Renal cortex interstitium (tissue), 15 donors: ENCODE measurements at places on chromosomes 1 and 21.

- DNase-seq = no peak
Measured at GRCh38 chr21:45162115-45162514, 87.7 kb downstream of the ADARB1 start.

- no peak for DNase-seq
Measured at GRCh38 chr21:43204638-43205037, 35.8 kb downstream of the CRYAA start.

DNA sequence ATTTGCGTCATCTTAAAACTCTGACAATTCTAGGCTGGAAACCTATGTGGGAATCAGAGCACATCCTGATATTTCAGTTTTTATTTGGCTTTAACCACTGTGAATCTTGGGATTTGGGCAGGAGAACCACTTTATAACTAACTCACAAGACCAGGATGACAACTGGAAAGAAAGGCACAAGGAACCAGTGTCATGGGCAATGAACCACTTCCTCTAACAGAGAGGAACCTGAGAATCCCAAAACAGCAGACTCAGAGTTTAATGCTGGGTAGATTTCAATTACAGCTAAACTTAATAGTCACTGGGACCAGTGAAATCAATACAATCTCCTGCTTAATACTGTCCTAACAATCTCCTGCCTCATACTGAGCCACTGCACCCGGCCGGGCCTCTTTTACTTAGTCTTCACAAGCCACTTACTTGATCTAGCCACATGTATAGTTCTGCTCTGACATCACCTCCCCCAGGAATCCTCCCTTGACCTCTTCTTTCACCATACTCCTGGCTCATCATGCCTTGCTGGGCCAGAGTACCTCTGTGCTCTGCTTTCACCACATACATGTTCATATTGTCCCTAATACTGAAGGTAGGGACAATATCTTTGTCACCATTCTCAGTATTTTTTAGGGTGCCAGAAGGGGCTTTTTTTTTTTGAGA is 20.2 kb upstream of the SLFNL1 start:
- no peak for DNase-seq

GRCh38 chr1:79441238-79441637 is 434.7 kb upstream of the ADGRL4 start:
- DNase-seq = no peak

DNA sequence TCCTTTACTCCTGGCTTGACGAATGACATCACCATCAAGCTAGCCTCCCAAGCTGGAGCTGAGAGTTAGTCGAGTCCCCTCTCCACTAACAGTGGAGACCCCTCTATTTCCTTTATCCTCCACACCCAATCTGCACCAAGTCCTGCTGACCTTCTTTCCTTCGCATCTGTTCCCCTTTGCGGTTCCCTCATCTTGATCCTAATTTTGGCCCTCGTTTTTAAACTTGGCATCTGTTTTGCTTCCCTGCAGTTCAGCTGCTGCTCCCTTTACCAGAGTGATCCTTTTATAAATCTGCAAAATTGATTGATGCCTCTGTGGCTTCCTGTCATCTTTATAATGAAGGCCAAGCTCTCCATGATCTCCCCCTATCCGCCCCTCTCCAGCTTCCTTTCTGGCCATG is 49.0 kb upstream of the TSPAN2 start:
- no peak for DNase-seq

GRCh38 chr1:200035397-200035955 is 8.0 kb downstream of the NR5A2 start:
- DNase-seq = no peak
